ENCODE measurements at places on chromosomes 3 and 15.

GRCh38 chr3:23157331-23157730 is 45.8 kb upstream of the UBE2E2 start:
- no peak for DNase-seq

GRCh38 chr3:111781561-111782446 is 77.3 kb upstream of the PHLDB2 start:
- peak; percentile 47 for DNase-seq

- DNase-seq: peak; percentile 57
Measured at GRCh38 chr3:149765762-149766334, 13.6 kb upstream of the COMMD2 start.

DNA sequence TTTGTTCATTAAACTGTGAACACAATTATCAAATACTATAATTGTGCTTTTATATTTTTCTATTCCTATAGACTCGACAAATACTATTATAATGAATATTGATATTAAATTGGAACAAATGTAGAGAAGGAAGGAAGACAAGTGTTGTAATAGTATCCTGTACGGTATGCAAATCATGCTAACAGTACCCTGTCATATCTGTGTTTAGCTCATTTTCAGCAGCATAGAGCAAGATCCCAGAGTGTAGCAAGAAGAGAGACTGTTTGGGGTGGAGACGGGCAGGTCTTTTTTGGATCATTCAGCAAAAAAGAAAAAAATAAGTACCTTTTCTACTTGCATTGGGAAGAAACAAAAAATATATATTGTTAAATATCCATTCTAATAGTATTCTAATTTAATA is 224.1 kb downstream of the TPRG1 start:
- DNase-seq: no peak

GRCh38 chr15:67059127-67059553 is 6.3 kb upstream of the SMAD3 start:
- no peak for DNase-seq

DNA sequence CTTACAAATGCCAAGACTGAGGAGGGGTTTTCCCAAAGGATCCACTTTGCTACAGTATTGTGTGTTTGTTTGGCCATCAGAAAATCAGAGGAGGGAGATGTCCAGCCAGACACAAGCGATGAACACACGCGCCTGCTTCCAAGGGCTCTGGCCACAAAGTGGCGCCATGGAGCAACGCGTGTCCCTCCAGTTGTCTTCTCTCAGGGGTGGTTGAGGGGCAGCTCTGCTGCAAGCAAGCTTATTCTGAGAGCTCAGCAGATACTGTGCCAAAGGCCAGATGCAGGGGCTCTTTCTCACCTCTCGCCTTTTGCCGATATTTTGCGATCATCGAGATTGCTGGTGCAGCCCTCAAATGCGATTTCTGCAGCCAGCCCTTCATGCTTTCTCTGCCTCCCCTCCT is 88.9 kb upstream of the OSBPL11 start:
- DNase-seq: peak; percentile 40

DNA sequence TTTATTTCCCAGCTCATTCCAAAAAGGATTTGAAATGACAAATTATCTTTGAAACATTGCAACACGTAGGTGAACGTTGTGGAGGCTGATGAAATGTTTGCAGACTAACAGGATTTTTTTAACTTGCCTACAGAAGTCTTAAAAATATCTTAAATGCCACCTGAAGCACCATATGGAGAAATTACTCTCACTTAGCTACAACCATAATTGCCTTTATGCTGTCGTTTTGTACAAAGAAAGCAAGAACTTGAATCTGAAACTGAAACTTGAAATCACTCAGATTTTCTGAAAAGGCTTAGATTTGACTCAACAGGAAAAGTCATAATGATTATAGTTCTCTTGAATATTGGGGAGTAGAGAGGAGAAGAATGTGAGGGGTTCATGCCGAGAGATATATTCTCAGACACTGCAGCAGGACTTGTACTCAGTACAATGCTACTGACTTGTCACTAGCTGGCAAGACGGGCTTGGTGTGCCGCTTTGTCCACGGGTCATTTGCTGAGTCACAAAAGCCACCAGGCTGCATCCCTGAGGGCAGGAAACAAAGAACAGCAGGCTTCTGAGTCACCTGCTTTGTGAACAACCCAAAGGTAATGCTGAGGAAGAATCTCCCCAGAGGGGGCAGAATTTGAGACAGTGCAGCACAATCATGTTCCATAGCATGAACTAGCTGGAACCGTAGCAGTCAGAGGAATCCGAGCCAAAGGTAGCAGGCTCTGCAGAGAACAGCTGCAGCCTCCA is 7.1 kb upstream of the FMN1 start:
- DNase-seq: peak; percentile 8

GRCh38 chr3:130948929-130949328 is 55.0 kb downstream of the ATP2C1 start:
- DNase-seq: no peak

GRCh38 chr3:156495816-156496215 is 59.1 kb downstream of the SSR3 start:
- no peak for DNase-seq

DNA sequence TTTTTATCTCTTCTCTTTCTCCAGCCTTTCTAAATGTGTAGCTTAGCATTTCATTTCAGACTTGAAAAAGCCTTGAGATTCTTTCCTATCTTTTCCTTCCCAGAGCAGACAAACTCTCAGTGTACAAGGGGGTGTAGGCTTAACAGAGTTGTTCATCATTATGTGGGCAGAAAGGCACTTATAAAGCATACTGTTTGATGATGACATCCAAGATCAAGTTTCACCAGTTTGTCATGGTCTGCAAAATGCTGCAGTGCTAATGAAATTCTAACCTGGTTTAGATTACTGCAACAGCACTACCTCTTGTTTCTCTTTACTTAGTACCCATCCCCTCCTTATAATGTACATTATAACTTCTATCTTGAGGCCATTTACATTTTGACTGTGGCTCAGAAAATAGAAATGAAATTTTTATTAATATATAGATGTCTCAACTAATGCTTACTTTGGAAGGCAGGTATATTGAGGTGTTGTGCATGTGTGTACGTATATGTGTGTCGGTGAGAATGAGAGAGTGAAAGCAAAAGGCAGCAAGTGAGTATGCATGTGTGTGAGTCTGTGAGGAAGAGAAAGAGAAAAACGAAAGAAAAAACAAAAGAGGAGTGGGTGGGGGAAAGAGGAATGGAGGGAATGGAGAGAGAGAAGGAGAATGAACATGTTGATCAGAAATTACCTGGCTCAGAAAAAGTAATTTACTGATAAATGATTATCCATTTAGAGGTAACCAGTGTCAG is 1043.6 kb downstream of the TUSC7 start:
- DNase-seq: peak; percentile 64

DNA sequence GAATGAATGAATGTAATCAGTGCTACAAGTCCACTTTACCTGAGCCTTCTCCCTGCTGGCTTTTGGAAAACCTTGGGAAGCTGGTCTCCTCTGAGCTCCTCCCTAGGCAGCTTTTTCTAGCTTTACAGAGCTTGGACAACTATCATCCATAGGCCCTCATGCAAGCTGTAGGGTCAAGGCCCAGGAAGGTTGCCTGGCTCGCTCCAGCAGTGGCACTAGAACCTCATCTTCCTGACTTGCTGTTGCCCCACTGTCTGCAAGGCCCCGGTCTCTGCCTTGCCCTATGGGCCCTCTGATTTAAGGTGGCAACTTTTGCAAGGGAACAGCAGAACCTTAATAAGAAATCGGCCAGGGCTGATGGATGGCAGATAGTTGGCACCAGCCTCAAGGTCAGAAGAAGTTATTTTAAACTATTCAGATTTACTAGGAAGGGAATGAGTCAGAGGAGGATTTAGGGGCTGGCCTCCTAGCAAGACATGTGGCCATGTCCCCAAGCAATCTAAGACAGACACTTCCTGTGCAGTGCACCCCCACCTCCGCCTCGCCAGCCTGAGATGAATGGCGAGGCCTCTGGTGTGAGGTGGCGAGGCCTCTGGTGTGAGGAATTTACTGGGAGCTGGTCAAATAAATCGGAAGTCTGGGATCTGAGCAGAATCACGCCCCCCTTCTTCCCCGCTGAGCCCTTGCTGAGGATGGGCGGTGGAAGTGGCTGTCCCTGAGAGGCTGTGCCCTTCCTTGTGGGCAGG is 180.8 kb downstream of the MEGF11 start:
- peak; percentile 45 for DNase-seq

GRCh38 chr15:47577000-47577399 is 140.3 kb upstream of the SEMA6D start:
- DNase-seq: peak; percentile 34

Data from fibroblast of skin of scalp (primary cell).